Activated CD4-positive, alpha-beta T cell treated with anti-CD3 and anti-CD28 coated beads, Interleukin-2, amount 10 ng/mL, durations not matched to agents 7 days and 5 days (primary cell): ENCODE measurements at places on chromosomes 1 and 21. TPM values are rescaled to one million over a fixed set of nuclear protein-coding genes. Genes with fewer than 3 reads are reported as not detected.

GRCh38 chr1:220129479-220130210 lies 35.7 kb downstream of the IARS2 start:
- peaks cover 43% of the 10 kb centered on the region for H3K36me3 ChIP-seq
- DNase-seq, result no peak
- no peaks in the 10 kb centered on the region for H3K27me3 ChIP-seq
- no peak overlapping the region for H3K27ac ChIP-seq

DNA sequence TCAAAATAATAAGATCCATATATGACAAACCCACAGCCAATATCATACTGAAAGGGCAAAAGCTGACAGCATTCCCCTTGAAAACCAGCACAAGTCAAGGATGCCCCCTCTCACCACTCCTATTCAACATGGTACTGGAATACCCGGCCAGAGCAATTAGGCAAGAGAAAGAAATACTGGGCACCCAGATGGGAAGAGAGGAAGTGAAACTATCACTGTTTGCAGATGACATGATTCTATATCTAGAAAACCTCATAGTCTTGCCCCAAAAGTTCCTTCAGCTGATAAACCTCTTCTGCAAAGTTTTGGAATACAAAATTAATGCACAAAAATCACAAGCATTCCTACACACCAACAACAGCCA lies 442.7 kb downstream of the PTBP2 start:
- no peak overlapping the region for H3K4me3 ChIP-seq
- DNase-seq, result no peak
- H3K27me3 ChIP-seq, result no peaks in the 10 kb centered on the region
- peaks cover 8% of the 10 kb centered on the region for H3K4me1 ChIP-seq
- H3K27ac ChIP-seq, result no peak overlapping the region
- H3K36me3 ChIP-seq, result no peaks in the 10 kb centered on the region

DNA sequence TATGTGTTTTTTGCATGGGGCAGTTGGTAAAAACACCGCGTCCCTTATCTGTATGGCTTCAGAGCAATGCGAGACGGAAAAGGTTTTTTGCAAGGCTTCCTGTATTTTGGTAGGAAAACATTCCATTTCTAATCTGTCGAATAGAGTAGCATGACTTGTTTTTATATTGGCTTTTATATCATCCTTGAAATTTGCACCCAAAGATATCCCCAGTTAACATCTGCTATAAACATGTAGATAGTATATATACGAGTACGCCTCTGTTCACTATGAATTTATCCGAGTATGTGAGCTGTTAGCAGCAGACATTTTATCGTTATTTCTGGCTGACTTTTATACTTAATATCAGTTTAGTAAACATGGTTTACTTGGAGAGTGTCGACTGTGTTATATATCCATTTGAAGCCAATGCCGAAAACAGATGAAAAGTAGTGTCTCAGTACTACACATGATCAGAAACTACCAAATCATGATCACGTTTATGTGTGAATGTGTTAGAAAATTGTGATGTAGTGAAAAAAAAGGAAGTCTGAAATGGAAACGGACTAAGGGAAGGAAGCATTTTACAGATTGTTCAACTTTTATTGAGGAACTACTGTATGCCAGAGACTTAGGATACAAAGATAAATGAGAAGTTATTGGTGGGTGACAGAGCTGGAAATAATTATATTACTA lies 1.0 kb downstream of the LEPR start:
- H3K27me3 ChIP-seq, result no peaks in the 10 kb centered on the region
- H3K4me3 ChIP-seq, result no peak overlapping the region
- H3K4me1 ChIP-seq, result peaks cover 30% of the 10 kb centered on the region
- H3K36me3 ChIP-seq, result peaks cover 23% of the 10 kb centered on the region
- H3K27ac ChIP-seq, result no peak overlapping the region

NUP210L gene
- 0.12 TPM for total RNA-seq

- DNase-seq, result no peak
- H3K36me3 ChIP-seq, result no peaks in the 10 kb centered on the region
- no peaks in the 10 kb centered on the region for H3K4me1 ChIP-seq
These were observed 244.9 kb downstream of the ZNF648 start for GRCh38 chr1:181816608-181817007.

GRCh38 chr1:76568573-76569238 lies 298.6 kb upstream of the ST6GALNAC5 start:
- no peaks in the 10 kb centered on the region for H3K27me3 ChIP-seq
- DNase-seq, result no peak
- no peak overlapping the region for H3K4me3 ChIP-seq
- H3K27ac ChIP-seq, result no peak overlapping the region
- no peaks in the 10 kb centered on the region for H3K4me1 ChIP-seq
- no peaks in the 10 kb centered on the region for H3K36me3 ChIP-seq

ATP6V1G3 gene
- total RNA-seq, result not detected

ZBTB8B gene
- total RNA-seq, result not detected

CFHR2 gene
- total RNA-seq, result not detected

PRR9 gene
- total RNA-seq, result not detected

GSTM4 gene
- total RNA-seq, result 36.3 TPM

- H3K27ac ChIP-seq, result no peak overlapping the region
- peaks cover 17% of the 10 kb centered on the region for H3K4me1 ChIP-seq
- H3K36me3 ChIP-seq, result no peaks in the 10 kb centered on the region
- H3K4me3 ChIP-seq, result no peak overlapping the region
- peaks cover 31% of the 10 kb centered on the region for H3K27me3 ChIP-seq
These were observed 3.7 kb upstream of the JAM2 start for GRCh38 chr21:25635310-25635709.

DNA sequence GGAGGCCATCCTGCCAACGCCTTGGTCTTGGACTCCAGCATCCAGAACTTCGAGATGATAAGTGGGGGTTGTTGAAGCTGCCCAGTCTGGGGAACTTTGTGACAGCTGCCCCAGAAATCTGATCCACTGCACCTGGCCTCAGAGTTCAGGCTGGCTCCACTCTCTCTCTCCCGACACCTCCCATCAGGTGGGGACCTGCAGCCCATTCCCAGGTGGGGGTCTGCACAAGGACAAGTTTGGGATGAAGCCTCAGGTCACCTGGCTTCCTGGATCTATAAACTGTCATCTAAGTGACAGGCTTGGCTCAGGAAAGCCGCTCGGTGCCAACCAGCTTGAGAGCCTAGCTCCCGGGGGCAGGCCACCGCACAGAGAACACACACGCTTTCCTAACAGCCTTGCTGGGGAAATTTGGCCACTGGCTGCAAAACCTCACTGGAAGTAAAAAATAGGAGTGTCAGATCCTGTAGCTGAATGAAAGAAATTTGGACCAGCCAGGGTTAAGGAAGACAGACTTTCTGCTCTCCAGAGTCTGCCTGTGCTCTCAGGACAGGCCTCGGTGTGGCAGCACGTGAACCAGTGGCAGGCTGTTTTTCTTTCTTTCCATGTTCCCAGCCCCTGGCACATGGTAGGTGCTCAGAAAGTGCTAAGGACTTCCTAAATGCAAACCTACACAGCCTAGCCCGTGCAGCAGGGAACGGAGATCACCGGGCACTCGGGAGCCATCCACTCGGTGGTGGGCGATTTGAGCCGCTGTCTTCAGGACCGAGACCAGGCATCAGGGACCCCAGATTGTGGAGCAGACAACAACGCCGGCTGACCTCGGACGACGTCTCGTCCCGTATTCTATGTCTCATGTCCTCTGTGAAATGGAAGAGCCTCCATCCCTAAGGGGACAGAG lies 42.6 kb upstream of the LBR start:
- H3K4me3 ChIP-seq, result no peak overlapping the region
- no peaks in the 10 kb centered on the region for H3K27me3 ChIP-seq
- DNase-seq, result no peak
